Activated T-cell treated with anti-CD3 and anti-CD28 coated beads for 48 hours (primary cell): ENCODE measurements at places on chromosomes 13 and 19.

- no peak for DNase-seq
These were observed 20.3 kb downstream of the OLFM4 start for GRCh38 chr13:53048880-53049279.

GRCh38 chr13:39879286-39880035, 224.0 kb downstream of the COG6 start:
- DNase-seq = no peak

DNA sequence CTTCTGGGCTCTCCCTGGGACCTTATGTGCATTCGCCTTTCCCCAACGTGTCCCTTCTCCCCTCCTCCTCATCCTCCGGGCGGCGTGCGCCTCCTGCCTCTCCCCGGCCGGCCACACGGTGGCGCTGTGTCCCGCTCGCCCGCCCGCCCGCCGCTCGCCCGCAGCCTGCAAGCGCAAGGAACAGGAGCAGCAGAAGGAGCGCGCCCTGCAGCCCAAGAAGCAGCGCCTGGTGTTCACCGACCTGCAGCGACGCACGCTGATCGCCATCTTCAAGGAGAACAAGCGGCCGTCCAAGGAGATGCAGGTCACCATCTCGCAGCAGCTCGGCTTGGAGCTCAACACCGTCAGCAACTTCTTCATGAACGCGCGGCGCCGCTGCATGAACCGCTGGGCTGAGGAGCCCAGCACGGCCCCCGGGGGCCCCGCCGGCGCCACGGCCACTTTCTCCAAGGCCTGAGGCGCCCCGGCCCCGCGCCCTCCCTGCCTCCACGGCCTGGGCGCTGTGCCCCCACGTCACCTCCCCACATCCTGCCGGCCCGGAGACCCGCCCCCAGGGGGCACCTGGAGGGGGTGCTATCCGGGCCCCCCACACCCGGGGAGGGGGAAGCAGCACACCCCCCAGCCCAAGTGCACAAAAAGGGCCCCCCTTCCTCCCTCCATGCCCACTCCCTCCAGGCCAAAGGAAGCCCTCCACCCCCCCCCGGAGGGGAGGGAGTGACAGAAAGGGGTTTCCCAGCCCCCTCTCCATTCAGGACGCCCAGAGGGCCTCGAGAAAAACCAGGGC, 21.9 kb downstream of the ONECUT3 start:
- DNase-seq = peak; percentile 35

DNA sequence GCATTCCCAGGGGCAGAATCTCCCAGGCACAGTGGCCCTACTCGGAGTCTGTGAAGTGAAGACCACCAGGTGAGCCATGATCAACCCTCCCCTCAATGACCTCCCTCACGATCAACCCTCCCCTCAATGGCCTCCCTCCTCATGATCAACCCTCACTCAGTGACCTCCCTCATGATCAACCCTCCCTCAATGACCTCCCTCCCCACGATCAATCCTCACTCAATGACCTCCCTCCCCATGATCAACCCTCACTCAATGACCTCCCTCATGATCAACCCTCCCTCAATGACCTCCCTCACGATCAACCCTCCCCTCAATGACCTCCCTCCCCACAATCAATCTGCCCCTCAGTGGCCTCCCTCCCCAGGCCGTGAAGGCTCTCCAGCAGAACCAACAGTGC, 32.1 kb downstream of the SBNO2 start:
- no peak for DNase-seq

- DNase-seq = no peak
These were observed 2.4 kb downstream of the MAG start for GRCh38 chr19:35294328-35294727.

GRCh38 chr19:49579947-49580263, 451 bp downstream of the NOSIP start:
- no peak for DNase-seq

- no peak for DNase-seq
These were observed 59.5 kb downstream of the TNFSF11 start for GRCh38 chr13:42633495-42633894.

GRCh38 chr19:5882421-5882968, 12.2 kb upstream of the FUT5 start:
- DNase-seq = no peak

DNA sequence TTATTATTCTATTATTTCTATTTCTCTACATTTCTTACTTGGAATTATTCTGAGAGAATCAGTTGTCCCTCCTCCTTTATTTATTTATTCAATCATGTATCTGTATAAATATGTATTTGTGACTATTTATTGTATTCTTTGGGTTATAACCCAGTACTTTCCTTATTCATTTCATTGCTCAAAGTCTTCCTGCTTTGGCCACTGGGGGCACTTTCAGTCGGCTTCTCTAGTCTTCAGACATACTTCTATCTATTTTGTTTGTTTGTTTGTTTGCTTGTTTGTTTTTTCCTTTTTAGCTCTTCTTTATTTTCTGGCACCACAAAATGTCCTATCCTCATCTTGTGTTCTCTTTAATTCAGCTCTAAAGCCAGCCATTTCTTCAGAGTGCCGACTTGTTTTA, 260.4 kb downstream of the NALCN start:
- DNase-seq = no peak

DNA sequence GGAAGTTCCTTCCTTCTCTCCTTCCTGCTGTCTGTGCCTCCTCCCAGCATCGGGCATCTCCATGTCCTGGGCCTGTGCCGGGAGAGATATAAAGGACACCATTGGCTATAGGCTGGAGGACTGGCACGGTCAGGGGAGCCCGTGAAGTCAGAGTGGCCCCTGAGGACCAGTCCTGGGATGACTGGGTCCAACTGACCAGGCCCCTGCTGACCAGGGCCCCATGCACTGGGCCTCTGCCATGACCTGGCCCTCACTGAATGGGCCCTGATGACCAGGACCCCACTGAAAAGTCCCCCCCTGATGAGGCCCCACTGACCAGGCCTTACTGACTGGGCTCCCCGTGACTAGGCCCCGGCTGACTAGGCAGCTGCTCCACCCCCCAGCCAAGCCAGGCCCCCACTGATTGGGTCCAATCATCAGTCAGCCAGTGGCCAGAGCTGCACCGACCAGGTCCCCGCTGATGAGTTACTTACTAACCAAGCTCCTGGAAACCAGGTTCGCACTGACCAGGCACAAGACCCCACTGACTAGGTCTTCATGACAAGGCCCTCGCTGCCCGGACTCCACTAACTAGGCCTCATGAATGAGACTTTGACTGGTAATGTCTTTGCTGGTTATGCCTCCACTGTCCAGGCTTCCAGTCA, 20.0 kb upstream of the ZNF14 start:
- no peak for DNase-seq

DNA sequence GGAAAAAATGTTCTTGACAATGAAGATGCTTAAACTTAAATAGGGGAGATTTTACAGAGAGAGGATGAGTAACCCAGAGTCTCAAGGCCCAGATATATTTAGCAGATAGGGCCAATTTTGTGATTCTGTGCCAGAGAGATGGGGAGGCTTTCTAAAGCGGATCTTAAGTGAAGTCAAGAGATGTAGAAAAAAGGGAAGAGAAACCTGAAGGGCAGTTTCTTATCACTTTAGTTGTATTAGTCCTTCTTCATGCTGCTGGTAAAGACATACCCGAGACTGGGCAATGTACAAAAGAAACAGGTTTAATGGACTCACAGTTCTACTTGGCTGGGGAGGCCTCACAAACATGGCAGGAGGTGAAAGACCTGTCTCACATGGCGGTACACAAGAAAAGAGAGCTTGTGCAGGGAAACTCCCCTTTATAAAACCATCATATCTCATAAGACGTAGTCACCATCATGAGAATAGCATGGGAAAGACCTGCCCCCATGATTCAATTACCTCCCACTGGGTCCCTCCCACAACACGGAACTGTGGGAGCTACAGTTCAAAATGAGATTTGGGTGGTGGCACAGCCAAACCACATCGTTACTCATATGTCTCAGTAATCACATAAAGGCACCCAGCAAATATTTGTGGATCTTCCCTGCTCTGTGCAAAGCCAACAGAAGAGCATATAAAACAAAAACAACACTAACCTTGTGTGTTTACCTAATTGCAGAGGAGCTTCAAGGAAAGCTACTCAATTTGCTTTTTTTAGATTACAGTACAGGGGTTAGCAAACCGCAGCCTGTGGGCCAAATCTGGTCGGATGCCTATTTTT, 102.6 kb upstream of the MYCBP2 start:
- DNase-seq = peak; percentile 40

DNA sequence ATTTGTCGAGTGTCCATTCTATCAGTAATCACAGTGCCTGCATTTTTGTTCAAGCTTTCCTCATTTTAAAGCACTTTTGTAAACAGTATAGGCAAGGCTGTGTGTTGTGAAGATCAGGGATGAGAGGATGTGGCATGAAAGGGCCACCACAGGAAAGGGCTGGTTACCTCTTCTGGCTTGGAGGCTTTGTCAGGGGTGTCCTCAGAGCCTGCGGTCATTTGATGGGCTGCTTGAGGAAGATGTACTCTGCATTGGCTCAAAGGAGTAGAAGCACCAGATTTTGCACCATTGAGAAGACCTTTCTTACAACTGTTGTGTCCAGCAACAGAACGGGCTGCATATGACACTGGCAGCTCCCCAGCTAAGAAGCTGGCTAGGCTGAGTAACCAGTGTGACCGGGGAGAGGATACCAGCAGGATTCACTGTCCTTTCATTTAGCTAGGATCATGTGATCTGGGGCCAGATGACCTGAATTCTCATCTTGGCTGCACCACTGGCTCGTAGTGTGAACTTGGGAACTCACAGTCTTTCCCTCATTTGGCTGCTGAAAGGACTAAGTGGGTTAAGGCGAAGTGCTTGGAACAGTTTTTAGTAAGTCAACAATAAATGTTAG, 380.2 kb downstream of the FGF9 start:
- no peak for DNase-seq

GRCh38 chr13:22789027-22789593, 391.7 kb upstream of the SGCG start:
- no peak for DNase-seq

GRCh38 chr19:45798995-45799517, 6.4 kb upstream of the DMWD start:
- peak; percentile 42 for DNase-seq

GRCh38 chr13:24269821-24270220, 39.6 kb upstream of the C1QTNF9 start:
- DNase-seq = no peak

DNA sequence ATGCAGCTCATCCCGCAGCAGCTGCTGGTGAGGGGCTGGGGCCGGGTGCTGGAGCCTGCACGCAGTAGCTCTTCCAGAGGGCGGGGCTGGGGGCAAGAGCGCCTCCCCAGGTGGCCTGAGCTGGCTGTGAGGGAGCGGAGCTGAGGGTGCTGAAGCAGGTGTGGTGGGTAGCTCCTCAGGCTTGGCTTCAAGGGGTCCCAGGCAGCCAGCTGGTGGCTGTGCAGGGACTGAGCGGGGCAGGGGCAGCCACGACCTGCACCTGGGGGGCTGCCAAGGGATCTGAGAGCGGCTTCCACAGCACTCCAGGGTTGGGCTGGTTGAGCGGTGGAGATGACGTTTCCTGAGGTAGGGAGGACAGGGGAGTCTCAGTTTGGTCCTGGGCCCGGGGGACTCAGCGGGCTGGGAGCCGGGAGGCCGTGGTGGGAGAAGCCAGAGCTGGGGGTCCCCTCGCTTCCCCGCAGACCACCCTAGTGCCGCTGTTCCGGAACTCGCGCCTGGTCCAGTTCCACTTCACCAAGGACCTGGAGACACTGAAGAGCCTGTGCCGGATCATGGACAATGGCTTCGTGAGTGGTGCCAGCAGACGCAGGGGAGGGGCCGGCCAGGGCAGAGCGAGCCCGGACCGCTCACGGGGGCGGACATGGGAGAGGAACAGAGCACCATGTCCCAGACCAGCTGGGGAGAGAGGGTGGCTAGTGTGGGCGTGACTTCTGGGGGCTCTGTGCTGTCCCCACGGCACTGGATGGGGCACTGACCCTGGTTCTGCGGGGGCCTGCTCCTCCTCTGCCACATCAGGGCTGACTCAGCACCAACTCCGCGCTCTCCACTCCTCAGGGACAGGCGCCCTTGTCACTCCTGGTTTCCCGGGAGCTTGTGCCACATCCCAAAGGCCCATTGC, 7.4 kb downstream of the PTOV1 start:
- DNase-seq = no peak

DNA sequence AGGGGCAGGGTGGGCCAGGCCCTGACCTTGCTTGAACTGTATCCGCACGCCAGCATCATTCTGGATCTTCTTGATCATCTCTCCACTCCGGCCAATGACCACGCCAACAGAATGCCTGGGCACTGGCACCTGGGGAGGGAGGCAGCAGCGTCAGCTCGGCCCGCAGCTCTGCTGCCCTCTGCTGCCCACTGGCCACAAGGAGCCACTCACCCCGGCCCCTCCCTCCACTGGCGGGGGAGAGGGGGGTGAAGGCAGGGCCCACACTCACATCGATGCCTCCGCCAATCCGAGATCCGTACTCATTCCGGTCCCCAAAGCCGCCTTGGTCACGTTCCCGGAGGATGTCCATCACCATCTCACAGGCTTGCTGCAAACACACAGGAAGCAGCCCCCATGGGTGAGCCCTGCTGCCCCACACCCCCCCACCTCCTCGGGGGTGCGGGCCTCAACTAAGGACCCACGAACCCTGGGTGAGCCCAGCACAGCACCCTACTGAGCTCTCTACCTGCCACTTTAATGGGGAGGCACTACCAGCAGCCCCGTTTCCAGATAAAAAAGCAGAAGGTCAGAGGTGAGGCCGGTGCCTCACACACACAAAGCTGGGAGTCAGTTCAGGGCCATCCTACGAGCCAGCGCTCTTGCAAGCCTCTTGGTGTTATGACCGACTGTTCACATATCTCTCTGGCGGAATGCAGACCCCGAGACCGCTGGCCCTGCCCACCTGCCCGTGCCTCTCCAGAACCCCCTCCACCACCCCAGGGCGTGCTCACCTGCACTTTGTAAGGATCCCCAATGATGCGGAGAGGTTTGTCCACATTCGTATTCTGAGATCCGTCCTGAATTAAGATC, 6.7 kb downstream of the KHSRP start:
- DNase-seq = no peak

- DNase-seq = no peak
These were observed 13.2 kb downstream of the EHD2 start for GRCh38 chr19:47726467-47726866.

GRCh38 chr13:32895296-32895695, 120.9 kb upstream of the KL start:
- DNase-seq = no peak

GRCh38 chr19:14165990-14166830, 29.8 kb upstream of the ASF1B start:
- DNase-seq = no peak

GRCh38 chr19:15025217-15025616, 24.1 kb upstream of the CASP14 start:
- no peak for DNase-seq

GRCh38 chr13:60398379-60398891, 1.4 kb downstream of the TDRD3 start:
- no peak for DNase-seq

DNA sequence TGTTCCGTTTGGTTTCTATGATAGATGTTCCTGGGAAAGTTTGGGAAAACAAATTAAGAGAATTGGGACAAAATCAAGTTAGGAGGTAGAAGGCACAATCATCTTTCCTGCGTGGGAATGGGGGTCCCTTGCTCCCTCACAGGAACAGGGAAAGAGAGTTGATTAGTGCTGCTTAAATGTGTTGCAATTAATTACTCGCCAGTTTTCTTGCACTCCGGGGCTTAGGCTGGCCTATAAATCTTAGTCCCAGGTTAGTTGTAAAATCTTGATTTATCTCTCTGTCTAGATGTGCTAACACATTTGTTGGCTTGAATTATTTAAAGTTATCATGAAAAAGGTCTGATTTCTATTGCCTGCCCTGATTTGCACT, 10.1 kb downstream of the B3GLCT start:
- no peak for DNase-seq

- no peak for DNase-seq
These were observed 52.0 kb downstream of the DPF1 start for GRCh38 chr19:38172001-38172400.

- DNase-seq = no peak
These were observed 46.1 kb upstream of the TUBGCP3 start for GRCh38 chr13:112634102-112634501.
